ENCODE measurements at places on chromosomes 1 and 21. TPM values are rescaled to one million over a fixed set of nuclear protein-coding genes. Genes with fewer than 3 reads are reported as not detected.
A peak's percentile ranks its signal among the peaks of the same experiment; 100 is the strongest.

DNA sequence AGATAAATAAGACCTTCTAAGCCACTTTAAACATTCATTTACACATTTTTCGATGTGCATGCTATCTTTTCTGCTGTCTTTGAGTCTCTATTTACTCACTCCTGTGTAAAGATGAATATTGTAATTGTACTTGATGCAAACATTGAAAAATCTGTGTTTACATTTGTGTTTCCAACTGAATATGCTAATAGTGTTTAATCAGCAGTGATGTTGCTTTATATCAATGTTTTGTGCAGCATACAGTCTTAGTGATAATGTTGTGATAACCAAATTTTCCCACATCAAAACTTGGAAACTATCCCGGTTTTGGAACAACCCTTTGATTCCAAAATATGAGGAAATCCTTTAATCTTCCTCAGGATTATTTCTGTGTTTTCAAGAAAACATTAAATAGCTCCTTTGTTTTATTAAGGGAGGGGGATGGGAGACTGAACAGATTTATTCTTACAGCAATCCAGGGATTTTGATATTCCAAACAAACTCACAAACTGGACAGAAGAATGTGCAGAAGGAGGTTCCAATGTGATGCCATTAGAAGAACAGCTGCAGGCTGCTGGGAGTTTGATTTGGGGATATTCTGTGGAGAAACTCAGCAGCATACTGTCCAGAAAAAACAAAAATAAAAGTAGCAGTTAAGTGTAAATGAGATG, 248.0 kb downstream of the S1PR1 start:
- no peak for ATAC-seq

The CD52 gene
- 7.5 TPM for total RNA-seq

DNA sequence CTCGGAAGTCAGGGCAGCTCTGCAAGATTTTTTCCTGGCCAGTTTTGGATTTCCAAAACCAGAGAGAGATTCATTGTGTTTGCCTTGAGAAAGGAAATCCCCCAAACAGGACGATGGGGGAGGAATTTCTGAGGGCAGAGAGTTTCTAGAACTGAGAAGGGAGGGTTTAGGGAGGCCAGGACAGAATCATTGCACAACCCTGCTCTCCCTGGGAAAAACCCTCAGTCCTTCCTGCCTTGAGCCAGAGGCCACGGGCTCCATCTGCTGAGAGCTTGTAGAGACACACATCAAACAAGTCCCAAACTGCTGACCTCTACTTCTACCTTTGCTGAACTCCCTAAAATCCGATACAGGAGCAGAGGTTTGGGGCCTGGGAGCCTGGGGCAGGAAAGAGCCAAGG, 99.7 kb downstream of the NMNAT2 start:
- ATAC-seq = peak; percentile 91

DNA sequence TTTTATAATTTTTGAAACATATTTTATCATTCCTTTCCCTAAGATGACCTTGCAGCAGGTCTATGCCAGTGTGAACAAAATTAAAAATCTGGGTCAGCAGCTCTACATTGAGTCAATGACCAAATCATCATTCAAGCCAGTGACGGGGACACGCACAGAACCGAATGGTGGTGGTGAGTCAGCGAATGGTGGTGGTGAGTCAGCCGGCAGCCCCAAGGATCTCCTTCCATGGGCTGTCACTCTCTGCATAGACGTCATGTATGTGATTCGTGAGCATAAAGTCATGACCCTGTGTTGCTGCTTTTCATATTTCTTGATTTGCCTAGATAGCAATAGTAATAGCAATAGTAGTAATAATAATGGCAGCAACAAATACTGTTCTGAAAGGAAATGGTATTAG, 26.3 kb downstream of the PER3 start:
- ATAC-seq = peak; percentile 89

DNA sequence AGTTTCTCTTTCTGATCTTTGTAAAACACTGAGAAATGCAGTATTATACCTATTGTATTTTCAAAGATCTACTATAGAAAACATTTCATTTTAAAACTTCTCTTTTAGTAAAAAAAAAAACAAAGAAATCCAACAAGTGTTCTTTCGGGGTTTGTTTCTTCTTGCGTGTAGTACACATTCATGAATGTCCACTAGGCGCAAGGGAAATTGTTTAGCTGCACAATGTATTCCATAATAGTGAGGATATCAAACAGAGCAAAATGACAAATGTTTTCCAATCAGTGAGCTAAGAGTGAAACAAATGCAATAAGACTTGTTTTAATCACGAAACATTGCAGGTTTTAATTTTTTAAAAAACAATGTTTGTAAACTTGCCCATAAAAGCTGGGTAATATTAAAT, 68.6 kb downstream of the LHX8 start:
- ATAC-seq = no peak

The DYNLT4 gene
- total RNA-seq = not detected

DNA sequence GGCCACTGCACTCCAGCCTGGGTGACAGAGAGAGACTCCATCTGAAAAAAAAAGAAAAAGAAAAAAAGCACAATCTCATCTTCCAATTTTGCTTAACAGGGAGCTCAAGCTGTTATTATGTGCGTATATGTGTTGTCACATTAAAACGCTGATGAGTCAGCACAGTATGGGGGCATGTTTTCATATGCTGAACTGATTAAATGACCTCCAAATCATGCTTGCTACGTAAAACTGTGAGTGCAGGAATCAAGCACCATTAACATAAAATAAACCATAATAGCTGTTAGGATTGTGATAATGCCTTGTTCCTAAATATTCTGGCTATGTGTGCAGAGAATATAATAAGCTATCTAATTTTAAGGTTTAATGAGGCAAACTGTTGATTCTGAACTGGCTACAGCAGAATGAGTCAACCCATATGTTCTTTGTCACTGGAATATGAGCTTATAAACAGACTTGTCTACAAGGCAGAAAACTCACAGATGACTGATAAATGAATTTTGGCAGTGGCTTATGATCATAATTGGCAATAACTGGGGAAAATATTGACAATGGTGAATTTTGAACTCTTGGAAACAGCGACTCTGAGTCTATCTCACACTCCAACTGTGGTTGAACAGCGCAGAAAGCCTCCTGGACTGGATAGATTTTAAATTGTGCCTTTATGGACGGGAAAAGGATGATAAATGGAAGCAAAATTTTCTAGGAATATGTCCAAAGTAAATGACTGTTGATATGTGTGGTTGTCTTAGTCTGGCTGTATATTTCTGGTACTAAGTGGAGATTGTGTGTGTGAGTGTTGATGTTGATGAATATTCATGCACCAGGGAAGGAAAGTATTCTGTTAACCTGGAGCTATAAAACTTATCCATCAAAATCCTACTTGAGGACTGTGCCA, 75.5 kb downstream of the VCAM1 start:
- no peak for ATAC-seq

DNA sequence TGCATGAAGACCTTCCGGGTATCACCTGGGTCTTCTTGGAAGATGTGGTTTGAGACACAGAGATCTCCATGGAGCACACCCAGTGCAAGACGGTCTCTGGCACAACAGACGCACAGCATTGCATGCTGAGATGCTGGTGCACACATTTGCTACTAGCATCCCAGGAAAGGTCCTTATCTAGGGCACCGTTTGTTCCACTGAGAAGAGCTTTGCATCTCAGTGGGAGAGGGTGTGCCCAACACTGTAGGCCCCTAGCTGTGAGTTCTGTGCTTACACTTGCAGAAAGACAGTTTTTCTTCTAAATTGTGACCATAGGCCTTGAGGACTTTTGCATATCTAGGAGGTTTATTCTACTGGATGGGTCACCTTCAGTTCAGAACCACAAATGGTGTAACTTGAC, 554.1 kb downstream of the MATN1 start:
- no peak for ATAC-seq

- no peak for ATAC-seq
These were observed 31.0 kb downstream of the FOXD2 start for GRCh38 chr1:47468709-47469389.

DNA sequence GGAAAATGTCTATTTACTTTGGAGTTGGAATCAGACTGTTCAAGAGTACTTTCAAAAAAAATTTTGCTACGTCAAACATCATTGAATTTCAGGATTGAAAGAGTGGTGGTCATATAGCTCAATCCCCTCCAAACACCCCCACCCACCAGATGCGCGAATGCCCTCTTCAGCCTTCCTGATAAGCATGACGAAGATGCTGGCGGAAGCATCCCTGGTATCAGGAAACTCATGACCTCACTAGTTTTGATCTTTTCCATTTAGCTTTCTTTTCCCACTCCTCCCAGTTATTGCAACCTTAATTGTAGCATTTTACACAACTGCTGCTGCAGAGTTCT, 104.4 kb downstream of the LEPR start:
- no peak for ATAC-seq

The AMY1C gene
- not detected for total RNA-seq

GRCh38 chr1:200245473-200245872, 164.4 kb downstream of the ZNF281 start:
- no peak for ATAC-seq

- ATAC-seq = peak; percentile 14
These were observed 636 bp downstream of the INTS3 start for GRCh38 chr1:153728305-153729066.

DNA sequence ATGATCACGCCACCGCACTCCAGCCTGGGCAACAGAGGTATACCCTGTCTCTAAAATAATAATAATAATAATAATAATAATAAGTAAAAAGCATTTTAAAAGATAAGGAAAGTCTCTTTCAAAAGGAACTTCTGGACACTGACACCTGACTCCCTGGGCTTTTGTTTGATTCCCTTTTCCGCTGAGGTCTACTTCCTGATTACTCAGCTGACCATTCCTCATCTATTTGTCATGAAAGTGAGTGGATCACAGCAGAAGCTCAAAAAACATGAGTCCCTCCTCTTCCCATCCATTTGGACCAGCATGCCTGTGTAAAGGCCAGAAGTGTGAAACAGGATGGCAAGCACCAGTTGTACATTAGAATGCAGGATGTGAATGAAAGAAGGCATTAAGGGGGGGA, 61.1 kb upstream of the FBXO28 start:
- no peak for ATAC-seq

DNA sequence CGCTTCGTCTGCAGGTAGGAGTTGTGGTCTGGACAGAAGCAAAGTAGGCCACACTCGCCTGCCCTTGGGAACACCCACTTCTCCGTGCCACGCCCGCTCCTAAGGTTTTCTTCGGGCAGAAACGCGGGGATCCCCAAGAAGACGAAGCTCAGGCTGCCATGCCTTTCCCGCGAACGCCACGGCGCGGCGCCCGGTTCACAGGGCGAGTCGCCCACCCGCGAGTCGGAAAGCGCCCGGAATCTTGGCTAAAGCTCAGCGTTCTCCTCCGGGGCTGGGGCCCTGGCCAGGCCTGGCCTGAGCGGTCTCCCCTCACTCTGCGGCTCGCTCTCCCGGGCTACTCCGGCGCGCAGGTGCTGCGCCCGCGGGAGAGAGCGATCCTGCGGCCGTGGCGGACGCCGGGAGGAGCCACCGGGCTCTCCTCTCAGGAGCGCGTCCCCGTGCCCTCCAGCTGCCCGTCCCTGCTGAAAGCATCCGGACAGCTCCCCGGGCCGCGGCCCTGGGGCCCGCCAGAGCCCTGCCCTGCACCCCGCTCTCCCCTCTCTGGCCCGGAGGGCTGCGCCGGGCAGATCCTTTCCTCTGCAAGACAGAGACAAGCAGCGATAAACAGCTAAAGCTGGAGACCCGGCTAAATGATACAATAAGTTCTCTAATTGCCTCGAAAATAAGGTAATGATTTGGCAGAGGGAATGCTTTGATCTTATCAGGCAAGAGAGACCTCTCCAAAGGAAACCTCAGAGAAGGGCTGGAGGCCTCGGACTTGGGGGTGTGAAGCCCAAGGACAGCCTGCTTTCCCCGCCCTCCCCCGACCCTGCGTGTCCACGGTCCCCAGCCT, 6.7 kb upstream of the WNT2B start:
- ATAC-seq = peak; percentile 67

The ARHGAP30 gene
- 6.0 TPM for total RNA-seq

The KRTAP10-4 gene
- total RNA-seq = not detected

- peak; percentile 58 for ATAC-seq
These were observed 26.8 kb upstream of the CRNN start for GRCh38 chr1:152440635-152441471.

The AMY1A gene
- not detected for total RNA-seq

- ATAC-seq = peak; percentile 1
These were observed 731 bp downstream of the EFNA4 start for GRCh38 chr1:155064111-155064831.

DNA sequence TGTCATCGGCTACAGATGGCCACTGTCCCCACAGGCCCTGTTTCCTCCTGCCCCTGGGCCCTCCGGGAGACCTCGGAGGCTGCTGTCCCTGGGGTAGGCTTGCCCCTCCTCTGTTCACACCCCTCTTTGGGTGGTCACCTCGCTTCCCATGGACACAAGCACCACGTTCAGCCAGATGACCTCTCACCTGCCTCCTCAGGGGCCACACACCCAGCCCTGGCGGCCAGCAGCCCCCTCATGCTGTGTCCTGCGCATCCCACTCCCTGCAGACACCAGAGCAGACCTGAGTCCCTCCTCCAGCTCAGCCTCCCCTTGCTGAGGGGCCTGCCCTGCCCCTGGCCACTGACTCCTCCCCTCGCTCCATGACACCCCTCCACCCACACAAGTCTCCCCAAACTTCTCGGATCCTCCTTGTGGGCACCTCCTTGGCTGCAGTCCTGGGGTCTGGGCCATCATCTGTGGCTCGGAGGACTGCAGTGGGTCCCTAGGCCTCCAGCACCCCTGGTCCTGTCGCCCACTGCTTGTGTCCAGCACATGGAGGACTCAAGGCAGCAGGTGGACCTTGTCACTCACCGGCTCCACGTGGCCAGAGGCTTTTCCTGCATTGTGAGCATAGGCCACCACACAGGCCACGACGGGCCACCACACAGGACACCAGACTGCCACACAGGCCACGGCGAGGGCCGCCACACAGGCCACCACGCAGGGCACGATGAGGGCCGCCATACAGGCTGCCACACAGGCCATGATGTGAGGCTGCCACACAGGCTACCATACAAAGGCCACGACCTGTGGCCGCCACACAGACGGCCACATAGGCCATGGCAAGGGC, 51.1 kb downstream of the MORN1 start:
- no peak for ATAC-seq

DNA sequence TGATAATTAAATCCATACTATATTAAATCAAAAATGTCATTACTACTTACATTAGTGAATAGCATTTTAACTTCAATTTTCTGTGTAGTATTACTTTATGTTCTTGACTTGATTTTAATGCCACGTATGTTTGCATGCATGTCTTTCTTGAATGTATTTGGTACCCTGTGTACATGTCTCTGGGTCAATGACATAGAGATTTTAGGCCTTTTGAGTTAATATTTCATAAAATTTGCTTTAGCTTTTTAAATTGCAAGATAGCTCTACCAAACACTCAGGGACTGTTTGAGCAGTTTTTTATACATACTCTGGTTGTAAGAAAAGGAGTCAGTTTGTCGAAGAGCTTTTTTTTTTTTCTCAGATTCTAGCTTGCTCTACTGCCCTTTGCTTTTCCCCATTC, 1.5 kb downstream of the MLLT11 start:
- ATAC-seq = no peak
